ENCODE measurements at places on chromosomes 3 and 15. TPM values are rescaled to one million over a fixed set of nuclear protein-coding genes. Genes with fewer than 3 reads are reported as not detected.

DNA sequence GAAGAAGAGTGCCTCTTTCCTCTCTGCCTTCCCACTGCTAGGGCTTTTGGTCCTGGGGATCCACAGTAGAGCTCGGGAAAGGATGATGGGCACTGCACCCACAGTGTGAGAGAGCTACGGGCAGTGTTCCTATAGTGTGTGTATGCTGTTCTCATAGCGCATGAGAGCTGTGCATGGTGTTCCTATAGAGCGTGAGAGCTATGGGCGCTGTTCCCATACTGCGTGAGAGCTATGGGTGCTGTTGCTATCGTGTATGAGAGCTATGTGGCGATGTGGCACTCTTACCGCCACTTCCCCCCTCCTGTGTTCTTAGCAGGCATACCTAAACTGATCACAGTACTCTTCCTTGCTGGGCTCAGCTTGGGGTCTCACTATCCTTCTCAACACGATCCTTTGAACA, 213.5 kb downstream of the EDEM1 start:
- no peak for DNase-seq

GRCh38 chr3:195001961-195002861, 268.7 kb downstream of the XXYLT1 start:
- peak; percentile 45 for DNase-seq

DNA sequence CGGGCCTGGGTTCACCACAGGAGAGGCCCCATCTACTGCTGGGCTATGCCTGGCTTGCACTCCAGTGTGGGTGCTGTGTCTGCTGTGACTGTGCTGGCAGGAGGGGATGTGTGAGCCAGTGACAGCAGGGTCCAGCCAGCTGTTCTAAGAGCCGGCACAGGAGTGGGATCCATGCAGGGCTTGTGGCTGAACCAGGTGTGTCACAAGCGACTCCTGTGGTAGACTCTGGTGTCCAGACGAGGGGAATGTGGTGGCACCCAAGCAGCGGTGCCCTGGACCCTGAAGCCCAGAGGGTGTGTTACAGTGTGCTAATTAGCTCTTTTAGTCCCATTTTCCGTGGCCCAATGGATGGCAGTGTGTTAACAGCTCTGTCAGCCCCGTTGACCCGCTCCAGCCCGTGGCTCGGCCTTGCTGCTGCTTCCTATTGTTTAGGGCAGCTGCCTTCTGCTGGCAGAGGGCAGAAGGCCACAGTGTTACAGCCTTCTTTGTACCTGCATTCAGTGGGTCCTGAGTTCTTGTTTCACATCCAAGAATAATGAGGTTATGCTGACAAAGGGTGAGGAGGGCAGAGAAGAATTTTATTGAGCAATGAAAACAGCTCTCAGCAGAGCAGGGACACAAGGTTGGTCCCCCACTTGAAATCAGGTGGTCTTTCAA, 78.5 kb upstream of the RNU6-1 start:
- DNase-seq, result no peak

- DNase-seq, result no peak
Observed at GRCh38 chr3:182609575-182610156, 183.6 kb upstream of the ATP11B start.

GRCh38 chr3:8482263-8482662, 19.4 kb upstream of the LMCD1 start:
- DNase-seq, result no peak

DNA sequence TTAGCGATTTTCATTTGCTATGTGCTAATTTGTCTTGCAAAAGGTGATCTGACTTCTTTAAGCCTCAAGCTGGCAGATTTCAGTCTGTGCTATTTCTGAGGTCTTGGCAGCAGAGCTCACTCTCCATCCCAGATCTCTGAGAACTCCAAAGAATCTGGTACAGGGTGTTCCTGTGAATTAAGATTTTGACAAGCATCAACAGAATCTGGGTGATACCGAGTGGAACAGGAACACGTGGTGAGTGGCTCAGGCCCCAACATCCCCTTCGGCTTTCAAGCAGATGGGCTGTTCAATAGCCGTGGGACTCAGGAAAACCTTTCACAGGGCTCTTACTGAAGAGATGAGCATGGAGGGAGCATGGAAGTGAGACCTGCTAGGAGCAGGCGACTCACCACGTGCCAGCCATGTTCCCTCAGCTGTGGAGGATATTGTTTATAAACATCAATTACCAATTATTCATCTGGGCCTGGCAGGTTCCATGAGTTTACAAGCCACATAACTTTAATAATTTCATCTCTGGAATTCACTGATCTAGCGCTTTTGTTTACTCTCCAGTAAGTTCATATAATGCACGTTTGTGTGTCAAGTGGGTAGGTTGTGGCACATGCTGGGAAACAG, 103.4 kb upstream of the SELENOK start:
- DNase-seq, result no peak

DNA sequence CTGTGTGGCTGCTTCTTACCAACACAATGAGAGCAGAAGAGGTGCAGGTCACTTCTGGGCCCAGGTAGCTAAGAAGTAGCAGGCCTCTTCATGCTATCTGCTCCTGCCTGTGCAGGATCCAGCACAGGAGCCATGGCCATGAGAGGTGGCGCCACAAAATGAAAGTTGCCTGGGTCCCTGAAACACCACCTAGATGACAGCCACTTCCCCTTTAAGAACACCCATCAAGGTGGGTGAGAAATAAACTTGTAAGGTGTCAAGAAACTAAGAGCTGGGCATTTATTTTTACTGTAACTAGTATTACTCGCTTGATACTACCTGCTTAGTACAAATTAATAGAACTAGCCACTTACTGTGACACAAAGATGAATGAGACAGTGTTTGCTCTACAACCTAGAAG, 484.6 kb upstream of the TBL1XR1 start:
- no peak for DNase-seq

GRCh38 chr3:36455406-36455805, 75.1 kb downstream of the STAC start:
- no peak for DNase-seq

- no peak for DNase-seq
Observed at GRCh38 chr3:81974751-81975150, 213.3 kb upstream of the GBE1 start.

- DNase-seq, result no peak
Observed at GRCh38 chr15:51082246-51082645, 12.5 kb downstream of the TNFAIP8L3 start.

GRCh38 chr3:151328298-151328995, 902 bp downstream of the P2RY13 start:
- DNase-seq, result no peak

GRCh38 chr15:76529911-76530310, 193.3 kb downstream of the ISL2 start:
- DNase-seq, result no peak

- DNase-seq, result no peak
Observed at GRCh38 chr3:100073714-100074307, 40.5 kb downstream of the FILIP1L start.

GRCh38 chr3:137763594-137763938, 549 bp upstream of the SOX14 start:
- no peak for DNase-seq

DNA sequence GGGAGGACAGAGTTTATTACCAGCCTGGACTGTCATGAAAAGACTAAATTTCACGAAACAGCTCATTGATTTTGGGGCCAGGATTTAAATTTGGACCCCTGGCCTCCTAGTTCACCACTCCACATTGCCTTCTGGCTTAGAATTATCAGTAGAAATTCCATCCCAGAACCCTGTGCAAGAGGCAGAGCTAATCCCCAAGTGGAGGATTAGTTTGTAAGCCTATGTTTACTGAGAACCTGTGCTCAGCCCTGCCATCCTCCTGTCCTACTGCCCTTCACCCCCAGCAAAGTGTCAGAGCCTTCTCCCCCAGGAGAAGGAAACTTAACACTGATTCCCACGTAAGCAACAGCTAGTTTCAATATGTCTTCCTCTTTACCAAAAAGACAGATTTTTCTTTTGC, 99.4 kb downstream of the SST start:
- DNase-seq, result no peak

GRCh38 chr3:76122007-76122406, 336.7 kb upstream of the ZNF717 start:
- DNase-seq, result no peak

- no peak for DNase-seq
Observed at GRCh38 chr3:195762611-195763010, 41.8 kb downstream of the MUC20 start.

C3orf85 gene
- polyA plus RNA-seq, result 19.4 TPM

ALPK3 gene
- 13.5 TPM for polyA plus RNA-seq

ATOSA gene
- polyA plus RNA-seq, result 41.9 TPM

IL12A gene
- polyA plus RNA-seq, result 0.85 TPM

VEPH1 gene
- 61.0 TPM for polyA plus RNA-seq

SLC38A3 gene
- polyA plus RNA-seq, result 6.8 TPM

PTPRG gene
- 87.3 TPM for polyA plus RNA-seq

MAP1A gene
- 8.4 TPM for polyA plus RNA-seq

ISG20 gene
- 1.2 TPM for polyA plus RNA-seq

CYP8B1 gene
- polyA plus RNA-seq, result 0.83 TPM

RETNLB gene
- not detected for polyA plus RNA-seq

HYAL3 gene
- 3.1 TPM for polyA plus RNA-seq
